ENCODE measurements at places on chromosomes 7 and 10.

DNA sequence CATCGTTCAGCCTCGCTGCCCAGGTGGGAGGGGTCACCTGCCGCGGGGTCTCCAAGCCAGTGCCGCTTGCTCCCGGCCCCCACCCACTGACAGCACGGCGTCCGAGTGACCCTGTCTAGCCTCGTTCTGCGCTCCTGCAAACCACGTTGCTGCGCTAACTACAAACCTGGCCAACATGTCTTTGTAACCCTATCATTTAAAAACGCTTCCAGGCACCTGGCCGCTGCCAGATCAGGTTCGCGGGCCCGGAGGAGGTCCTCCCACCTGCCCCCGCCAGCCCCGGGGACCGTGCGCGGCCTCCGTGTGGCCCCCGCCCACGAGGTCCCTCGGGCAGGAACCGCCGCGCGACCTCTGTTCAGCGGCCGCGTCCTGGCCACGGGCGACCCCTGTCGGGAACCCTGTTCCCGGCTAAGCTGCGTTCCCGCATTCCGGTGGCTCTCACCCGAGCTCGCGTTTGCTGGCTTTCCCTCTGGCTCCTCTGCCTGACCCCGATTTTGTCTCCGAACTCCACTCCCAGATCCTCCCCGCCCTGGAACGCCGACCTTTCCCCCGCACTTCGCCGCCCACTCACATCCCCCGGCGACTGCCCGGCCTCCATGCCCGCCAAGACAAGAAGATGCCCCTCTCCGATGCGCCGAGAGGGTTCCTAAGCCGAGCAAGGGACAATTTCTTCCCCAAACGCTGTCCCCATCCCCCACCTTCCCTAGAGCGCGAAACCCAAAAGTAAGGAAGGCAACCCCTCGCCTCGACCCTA, 2.4 kb downstream of the SFMBT2 start:
- DNase-seq: no peak

- DNase-seq: no peak
Observed at GRCh38 chr7:20141666-20142065, 75.5 kb downstream of the MACC1 start.

GRCh38 chr10:95392681-95393164, 101.9 kb upstream of the PDLIM1 start:
- DNase-seq: no peak

DNA sequence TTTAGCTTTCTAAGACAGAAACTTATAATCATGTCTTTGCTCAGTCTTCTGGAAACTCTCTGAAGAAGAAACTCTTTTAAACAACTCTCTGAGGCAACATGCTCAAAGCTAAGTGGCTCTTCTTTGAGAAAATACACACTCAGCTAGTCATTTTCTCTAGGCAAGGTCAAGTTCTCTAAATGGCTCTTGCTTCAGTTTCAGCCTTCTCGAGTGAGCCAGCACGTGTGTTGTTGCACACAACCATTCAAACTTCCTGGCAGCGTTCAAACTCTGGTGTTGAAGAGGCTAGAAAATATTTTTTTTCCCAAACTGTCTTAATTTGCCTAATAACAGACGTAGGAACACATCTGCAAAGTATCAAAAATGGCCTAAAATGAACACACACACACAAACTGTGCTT, 129.1 kb downstream of the THSD7A start:
- no peak for DNase-seq

DNA sequence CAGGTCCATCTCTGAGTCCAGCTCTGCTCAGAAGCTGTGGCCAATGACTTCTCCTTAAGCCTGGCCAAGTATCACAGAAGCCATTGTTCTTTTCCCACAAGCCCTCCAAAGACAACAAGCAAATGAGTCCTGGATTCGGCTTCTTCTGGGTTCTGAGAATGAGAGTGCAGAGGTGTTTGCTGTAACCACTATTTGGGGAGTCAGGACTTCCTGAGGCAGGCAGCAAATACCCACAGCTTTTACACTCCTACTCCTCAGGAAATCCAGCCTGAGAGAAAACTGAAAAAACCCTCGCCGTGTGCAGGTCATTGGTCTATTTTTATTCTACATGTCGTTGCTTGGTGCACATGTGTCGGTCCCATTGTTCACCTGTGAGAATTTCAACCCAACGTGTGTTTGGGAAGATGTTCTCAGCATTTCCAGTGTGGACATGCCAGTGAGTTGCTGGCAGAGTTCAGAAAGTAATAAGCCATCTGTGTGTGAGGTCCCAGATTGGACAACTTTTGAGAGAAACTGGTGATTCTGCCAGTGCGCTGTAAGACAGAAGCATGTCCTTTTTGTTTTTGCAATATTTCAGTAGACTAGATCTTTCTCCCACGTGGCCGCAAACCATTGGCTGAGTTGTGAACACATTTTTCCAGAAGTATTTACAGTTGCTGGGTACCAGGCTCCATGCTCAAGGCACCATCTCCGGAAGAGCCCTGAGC, 121.6 kb upstream of the LYZL2 start:
- DNase-seq: no peak

GRCh38 chr7:136693166-136694119, 175.0 kb upstream of the CHRM2 start:
- DNase-seq: no peak
